ENCODE measurements at places on chromosomes 4 and X.

- DNase-seq, result no peak
These were observed 42.1 kb upstream of the PDGFC start for GRCh38 chr4:157013656-157014055.

DNA sequence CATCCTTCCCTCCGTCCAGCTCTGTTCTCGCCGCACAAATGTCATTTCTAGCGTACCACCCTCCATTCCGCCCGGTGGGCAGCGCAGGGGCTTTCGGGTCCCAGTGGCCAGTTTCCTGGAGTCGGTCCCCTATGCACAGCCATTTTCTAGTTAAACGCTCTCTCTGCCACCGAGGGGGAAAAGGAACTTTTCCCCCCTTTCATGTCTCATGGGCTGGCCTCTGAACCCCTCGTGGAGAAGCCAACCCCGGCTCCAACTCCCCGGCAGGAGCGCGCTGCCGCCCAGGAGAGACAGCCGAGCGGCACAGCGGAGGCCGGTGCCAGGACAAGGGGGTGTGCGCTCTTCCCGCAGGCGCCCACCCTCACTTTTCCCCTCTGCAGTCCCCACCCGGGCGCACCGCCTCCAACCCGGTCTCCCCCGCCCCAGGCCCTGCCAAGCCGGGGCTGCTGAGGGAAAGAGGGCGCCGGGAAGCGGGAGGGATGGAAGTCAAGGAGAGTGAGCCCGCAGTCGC is 662 bp downstream of the APBB2 start:
- DNase-seq, result no peak

DNA sequence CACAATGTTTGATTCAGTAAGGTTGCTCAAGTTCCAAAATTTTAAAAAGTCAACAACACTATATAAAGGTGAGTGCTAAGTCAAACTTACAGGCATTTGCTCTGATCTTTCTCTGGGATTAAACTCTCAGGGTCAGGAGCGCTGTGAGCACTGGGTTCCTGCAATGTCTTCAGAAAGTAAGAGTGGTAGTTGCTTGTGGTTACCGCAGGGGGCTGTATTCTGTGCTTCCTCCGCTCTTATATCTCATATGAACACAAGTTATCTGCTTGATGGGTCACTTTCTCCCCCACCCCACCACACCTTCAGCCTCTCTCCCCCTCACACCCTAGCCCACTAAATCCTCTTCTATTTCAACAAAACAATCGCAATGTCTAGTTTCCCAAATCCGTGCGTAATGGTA is 116.4 kb upstream of the IGSF1 start:
- DNase-seq, result no peak

- DNase-seq, result no peak
These were observed 226.1 kb upstream of the AR start for GRCh38 chrX:67317725-67318124.

DNA sequence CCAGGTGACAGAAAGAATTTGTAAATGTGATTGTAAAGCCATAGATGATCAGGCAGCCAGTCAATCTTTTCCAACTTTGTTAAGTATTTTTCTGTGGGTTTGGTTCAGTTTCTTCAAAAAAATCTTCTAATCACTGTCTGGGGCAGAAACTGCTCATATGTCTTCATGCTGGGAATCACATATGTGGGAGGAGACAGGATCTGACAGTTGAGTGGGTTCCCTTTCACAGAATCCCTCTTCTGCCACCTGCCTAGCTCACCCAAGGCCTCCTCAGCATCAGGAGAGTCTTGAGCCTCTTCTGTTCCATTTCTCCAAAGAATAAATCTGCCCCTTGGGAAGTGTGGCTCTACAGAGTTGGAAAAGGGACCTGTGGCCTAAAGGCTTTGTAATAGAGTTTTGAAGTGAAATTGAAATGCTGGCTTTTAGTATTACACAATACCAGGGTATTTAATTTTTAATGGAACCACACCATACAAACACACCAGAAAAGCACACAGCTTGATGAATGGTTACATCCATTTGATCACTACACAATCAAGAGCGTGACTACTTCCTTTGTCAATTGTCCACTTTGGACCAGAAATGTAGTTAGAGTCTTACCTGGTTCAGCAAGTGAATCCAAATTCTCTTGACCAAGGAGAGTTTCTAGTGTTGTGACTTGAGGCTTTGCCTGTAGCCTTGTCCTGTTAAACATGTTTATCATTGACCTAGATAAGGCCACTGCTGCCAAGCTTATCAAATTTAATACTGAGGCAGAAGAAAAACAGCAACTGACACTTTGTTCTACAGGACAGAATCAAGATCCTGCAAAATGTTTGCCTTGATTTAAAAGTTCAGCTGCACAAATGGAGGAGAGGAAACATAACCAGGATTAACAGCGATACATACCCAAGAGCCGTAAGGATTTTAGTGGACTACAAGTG is 20.4 kb downstream of the MSMO1 start:
- no peak for DNase-seq

DNA sequence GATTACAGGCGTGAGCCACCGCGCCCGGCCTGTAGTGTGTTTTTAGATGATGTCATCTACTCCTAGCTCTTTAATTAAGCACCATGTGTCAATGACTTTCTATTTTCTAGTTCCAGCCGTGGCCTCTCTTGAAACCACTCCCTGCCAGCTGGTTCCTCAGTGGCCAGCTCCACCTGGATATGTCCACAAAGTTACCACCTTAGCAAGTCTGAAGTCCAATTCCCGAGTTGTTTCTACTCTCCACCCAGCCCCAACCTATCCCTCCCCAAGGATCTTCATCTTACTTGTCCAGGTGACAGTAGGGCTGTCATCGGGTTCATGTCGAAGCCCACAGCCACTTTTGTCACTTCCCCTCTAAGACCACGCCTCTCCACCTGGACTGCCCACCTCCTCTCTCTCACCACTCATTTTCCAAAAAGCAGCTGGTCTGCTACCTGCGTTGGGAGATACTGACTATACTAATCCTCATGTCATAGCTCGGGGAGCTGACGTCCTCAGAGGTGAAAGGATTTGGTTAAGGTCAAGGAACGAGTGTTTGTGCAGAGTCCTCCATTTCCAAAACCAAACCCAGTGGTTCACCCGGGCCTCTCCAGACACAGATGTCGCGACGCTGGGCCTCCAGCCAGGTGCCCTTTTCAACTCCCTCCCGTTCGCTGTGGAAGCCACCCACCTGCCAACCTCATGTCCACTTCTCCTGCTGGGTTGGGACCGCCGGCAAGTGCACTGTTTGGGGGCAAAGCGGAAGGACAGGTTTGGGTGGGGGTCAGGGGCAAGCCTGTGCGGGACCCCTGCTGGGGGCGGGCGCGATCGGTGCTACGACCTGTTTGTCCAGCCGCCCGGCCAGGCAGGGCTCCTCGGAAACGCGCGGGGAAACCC is 704 bp downstream of the FAM3A start:
- no peak for DNase-seq

DNA sequence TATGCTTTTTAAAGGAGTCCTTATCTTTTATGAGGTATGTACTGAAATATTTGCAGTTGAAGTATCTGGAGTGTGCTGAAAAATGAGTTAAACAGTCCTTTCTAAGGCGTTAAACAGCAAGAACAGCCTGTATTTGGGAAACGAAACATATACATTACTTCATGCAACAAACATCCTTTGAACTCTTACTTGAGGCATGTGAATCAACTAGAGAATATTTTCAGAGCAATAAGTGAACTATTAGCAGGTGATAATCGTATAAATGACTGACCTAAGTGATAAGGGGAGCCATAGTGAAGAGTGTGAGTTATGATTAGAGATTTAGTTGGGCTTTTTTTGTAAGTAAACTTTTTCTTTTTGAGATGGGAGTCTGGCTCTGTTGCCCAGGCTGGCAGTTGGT is 45.9 kb upstream of the RHOH start:
- no peak for DNase-seq

- no peak for DNase-seq
These were observed 41.5 kb downstream of the HHIP start for GRCh38 chr4:144687466-144687865.

DNA sequence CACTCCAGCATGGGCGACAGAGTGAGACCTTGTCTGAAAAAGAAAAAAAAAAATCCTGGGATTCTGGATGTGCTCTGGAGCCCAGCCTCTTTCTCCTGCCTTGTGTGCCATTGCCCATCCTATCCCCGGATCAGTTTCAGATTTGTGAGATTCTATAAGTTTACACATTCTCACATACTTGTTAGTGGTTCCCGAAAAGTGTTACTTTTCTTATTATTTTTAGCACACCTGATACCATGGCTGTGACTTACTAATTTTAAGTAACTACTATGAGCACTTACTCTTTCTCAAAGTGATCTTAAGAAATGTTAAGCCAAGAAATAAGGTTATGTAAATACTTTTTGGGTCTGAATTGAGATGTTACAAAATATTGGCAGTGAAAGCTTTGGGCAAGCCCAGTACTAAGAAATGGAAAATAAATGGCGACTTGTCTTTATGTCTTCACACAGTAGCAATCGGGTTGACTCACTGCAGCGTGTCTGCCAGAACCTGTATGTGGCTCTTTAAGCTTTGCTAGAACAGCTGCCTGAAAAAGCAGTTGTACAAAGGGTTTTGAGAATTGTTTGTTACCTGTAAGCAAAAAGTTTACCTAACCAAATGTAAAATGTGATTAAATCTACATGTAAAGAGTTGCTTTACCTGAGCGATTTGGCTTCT is 118.7 kb downstream of the KLHL8 start:
- no peak for DNase-seq

- DNase-seq, result no peak
These were observed 22.9 kb downstream of the EXOC1 start for GRCh38 chr4:55876387-55876786.

GRCh38 chr4:89545315-89545714 is 237.7 kb upstream of the GPRIN3 start:
- DNase-seq, result no peak

GRCh38 chrX:111652719-111653118 is 28.3 kb upstream of the ALG13 start:
- no peak for DNase-seq

- no peak for DNase-seq
These were observed 55.7 kb upstream of the IQSEC2 start for GRCh38 chrX:53337101-53337500.

- no peak for DNase-seq
These were observed 100.8 kb upstream of the EOLA2 start for GRCh38 chrX:150038986-150039599.
